ENCODE measurements at places on chromosomes 11 and 22.
A peak's percentile ranks its signal among the peaks of the same experiment; 100 is the strongest.

GRCh38 chr11:1276041-1276790, 33.2 kb downstream of the TOLLIP start:
- DNase-seq: no peak

- DNase-seq: no peak
These were observed 13.8 kb upstream of the OR51M1 start for GRCh38 chr11:5369789-5370188.

GRCh38 chr22:30953206-30953605, 15.4 kb downstream of the MORC2 start:
- no peak for DNase-seq

DNA sequence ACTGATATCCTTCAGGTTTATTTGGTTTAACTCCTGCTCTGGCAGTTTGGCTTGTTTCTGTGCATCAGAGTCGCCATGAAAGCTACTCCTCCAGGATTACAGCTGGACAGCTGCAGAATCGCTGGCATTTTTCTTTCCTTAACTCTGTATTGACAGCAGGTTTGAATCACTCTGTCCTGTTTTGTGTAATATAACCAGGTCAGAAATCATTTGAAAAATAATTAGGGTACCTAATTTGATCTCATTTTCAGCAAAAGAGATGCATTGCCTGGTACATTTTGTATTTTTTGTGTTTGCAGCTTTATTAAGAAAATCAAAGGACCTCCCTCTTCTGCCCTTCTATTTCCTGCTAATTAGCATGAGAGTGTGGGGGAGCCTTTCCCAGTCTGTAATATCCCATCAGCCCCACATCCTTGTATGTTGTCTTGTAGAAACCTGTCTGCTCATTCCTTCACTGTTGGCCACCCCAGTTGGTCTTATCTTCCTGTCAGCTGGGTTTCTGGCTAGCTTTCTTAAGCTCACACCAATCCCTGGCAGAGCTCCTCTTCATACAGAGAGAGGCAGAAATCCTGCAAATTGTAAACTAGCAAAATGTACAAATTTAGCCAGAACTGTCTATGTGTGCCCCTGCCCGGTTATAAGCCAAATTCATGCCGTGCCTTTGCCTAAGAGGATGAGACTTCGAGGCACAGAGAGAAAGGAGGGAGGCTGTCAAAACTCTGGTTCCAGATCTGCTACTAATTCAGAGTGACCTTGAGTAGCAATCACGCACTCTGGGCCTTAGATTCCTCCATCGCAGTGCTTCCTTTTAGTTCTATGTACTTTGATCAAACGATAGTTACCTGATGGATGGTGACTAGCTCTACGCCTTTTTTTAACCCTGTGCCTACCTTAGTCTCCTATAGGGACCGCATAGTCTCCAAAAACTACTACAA, 200.6 kb downstream of the NAV2 start:
- no peak for DNase-seq

GRCh38 chr22:42257386-42257785, 13.1 kb downstream of the TCF20 start:
- DNase-seq: no peak

GRCh38 chr11:3824714-3825472, 15.9 kb downstream of the RHOG start:
- DNase-seq: peak; percentile 57

DNA sequence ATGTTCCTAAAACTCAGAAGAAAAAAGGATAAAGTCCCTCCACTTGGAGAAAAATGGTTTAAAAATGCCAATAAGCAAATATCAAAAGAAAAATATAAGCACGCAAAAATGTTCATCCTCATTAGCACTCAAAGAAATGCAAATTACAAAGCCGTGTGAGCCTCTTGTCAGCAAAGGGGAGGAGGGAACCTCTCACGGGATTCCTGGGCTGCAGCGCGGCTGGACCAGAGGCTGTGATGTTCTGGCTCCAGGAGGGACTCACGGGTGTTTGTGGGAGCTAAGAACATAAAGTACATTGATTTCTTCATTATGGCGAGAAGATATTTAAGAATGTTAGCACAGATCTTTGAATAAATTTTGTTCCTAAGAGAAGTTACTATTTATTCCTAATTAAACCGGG, 1451.2 kb downstream of the BRD1 start:
- DNase-seq: no peak

DNA sequence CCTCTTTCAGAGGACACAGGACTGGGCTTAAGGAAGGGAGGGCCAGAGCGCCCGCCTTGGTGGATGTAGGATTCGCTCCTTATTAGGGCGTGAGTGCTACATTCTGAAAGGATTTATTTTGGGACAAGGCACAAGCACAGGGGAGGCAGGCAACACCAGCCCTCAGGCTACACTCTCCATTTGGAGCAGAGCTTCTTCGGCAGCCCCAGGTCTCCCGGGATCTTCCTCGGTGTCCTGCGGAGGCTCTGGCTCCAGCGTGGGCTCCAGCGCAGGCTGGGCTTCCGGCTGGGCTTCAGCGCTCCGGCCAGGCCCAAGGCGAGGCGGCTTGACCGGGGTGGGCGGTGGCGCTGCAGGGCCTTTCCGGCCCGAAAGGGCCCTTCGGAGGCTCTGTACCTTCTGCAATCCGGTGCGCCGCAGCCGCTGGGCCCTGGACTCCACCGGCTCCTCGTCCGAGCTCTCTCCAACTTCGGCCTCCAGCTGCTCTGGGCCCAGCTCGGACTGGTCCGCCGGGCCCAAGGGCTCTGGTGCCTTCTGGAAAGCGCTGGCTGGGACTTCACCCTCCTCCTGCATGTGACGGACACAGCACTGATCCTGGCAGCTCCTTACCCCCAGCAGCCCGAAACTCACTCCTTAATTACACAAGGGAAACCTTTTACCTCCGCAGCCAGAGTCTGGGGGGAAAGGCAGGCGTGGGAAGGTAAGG, 1.1 kb downstream of the CAVIN3 start:
- no peak for DNase-seq

DNA sequence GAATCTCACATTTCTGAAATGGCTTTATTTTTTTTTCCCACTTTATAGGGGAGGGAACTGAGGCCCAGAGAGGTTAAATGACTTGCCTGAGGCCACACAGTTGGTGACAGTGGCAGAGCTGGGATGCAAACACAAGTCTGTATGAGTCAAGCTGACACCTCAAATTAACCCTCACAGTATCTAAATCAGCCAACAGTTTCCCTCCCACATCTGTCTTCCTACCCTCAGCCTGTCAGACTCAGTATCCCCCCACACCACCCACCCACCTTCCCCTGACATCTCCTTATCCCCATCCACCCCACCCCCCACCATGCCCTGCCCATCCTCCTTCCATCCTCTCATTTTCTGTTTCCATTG, 95.2 kb downstream of the TP53I11 start:
- DNase-seq: peak; percentile 21

GRCh38 chr11:30350384-30350783, 27.5 kb downstream of the ARL14EP start:
- DNase-seq: no peak

GRCh38 chr11:8839957-8840945, 70.7 kb upstream of the AKIP1 start:
- no peak for DNase-seq

GRCh38 chr11:19955660-19956059, 204.6 kb downstream of the DBX1 start:
- DNase-seq: no peak

GRCh38 chr11:19258641-19259230, 18.0 kb upstream of the E2F8 start:
- DNase-seq: no peak

- DNase-seq: no peak
These were observed 700.7 kb downstream of the LUZP2 start for GRCh38 chr11:25197515-25197914.

- no peak for DNase-seq
These were observed 55.8 kb downstream of the CABIN1 start for GRCh38 chr22:24066865-24067264.

DNA sequence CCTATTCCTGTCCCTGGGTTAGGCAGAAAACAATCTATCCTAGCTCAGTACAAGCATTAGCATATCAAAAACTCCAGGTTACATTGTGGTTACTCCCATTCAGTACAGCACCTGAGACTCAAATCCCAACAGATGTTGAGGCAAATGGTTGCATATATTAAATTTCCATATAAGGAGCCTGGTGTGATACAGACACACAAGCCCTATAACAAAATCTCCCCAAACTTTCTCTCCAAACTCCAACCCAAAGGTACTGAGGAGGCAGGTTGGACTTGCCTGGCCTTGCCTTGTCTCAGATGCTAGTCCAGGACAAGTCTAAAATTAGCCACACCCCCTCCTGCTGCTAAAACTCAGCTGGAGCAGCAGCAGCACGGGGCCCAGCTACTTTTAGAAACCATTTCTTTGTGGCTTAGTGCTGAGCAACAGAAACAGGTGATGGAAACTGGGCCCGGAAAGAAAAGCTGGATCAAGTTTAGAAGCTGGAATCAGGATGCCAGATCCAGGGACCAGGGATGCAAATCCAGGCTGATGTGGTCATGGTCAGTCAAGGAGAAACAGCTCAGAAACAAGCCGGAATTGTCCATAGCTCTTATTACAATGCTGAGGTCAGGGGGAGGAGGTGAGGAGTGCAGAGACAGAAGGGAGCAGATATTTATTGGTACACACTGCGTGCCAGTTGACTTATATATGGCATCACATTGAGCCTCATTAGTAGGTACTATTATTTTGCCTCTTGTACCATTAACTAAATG, 73.7 kb upstream of the AMOTL1 start:
- no peak for DNase-seq

DNA sequence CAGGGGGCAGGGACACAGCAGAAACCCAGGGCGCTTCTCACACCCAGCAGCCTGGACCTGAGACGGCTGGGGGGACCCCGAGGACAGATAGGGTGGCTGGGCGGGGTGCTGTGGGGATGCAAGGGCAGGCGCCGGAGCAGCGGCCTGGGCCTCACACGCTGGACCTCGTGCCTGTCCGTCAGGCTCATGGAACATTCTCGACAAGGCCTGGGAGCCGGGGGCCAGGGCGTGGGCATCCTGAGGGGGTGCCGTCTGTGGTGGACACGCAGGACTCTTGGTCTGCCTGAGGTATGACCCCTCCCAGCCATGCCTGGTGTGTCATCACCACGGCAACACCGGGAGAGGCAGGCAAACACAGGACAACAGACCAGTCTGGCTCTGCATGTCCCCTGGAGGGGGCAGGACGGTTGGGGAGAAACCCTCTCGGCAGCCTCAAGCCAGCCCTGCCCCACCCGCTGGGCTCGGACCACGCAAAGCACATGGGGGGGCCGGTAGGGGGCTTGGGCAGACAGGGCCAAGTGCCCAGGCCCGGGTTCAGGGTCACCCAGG, 21.4 kb downstream of the MRPL23 start:
- no peak for DNase-seq

DNA sequence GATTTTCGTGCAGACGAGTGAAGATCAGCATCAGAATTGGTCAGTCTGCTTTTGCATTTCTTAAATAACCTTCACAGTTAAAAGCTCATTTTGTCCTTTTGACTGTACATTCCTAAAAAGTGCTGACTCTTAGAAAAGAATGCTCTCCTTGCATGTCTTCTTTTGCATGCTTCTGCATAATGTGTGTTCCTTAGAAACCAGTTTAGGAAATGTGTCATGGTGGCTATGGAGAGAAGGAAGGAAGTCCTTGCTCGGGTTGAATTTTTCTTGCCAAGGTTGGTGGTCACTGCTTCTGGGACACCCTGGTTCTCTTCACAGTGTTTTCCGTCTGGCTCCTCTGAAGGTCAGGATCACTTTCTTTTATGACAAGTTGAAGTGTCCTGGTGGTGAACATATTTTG, 6.8 kb downstream of the AP2A2 start:
- no peak for DNase-seq

DNA sequence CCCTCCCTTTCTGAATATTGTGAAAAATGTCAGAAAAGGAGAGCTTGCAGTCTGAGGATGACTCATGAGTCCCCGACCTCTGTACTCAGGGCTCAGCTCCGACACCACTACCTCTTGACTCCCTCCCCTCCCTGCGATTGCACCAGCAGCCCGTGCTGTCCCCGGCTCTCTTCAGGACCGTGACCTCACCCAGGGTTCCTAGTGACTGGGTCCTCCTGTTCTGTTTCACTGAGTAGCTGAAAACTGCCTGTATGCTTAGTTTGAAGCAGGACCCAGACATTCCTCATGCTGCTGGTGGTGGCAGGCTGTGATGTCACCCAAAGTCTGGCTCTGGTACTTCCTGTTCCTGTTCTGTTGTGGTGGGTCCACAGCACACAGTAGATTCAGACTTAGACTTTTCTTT, 11.7 kb downstream of the PHRF1 start:
- DNase-seq: no peak

GRCh38 chr11:17719938-17720795, 796 bp downstream of the MYOD1 start:
- no peak for DNase-seq

DNA sequence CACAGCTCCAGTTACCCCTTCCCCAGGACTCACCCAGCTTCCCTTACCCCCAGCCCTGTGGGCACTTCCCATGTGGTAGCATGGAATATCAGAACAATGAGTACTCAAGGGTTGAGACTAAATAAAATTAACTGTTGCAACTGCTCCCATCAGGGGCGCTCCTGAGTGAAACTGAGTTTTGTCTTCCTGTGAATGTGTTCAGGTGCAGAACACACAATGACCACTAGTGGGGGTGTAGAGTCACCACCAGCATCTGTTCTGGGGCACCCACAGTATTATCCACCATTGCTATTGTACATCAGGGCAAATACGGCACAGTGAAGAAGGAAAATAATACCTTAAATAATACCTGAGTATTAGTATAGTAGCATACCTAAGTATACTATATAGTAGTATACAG, 689.7 kb downstream of the TBC1D22A start:
- no peak for DNase-seq

DNA sequence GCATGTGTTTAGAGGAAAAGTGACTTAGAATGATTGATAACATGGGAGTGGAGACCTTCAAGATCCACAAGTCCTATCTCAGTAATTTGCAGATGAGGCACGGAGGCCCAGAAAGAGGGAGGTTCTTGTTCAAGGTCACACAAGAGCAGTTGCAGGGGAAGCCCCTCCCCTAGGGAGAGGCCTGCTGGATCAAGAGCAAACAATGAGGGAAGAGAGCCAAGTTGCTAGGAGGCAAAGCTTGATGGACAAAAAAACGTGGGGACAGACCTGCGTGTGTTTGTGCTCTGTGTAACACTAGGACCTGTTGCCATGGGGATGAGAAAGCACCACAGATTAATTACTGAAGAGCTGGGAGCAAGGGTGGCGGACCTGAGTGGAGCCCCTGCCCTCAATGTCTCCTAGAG, 6.4 kb upstream of the MFRP start:
- no peak for DNase-seq

- no peak for DNase-seq
These were observed 20.9 kb upstream of the P4HA3 start for GRCh38 chr11:74332291-74332690.

DNA sequence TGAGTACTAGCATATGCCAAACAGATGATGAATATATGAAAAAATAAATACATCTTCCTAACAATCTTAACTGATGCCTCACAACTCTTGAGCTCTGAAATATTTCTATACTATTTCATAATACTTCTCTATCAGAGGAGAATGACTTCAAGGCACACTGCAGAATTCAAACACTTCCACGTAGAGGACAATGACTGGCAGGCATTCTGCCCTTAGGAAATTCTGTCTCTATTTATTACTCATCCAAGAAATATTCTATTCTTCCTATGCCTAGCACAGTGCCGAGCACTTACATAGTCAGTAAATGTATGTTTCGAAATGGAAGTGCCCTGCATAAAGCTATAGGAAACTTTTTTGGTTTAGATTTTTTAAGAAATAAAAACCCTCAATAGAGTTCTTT, 809.1 kb downstream of the DLG2 start:
- no peak for DNase-seq

Measured in stimulated activated CD4-positive, alpha-beta T cell treated with anti-CD3 and anti-CD28 coated beads, Interleukin-1b, Interleukin-23, amount 100 ng/mL, for 24 hours (primary cell).